ENCODE measurements at places on chromosomes 3 and 15.

GRCh38 chr3:156207802-156208685 lies 87.7 kb downstream of the KCNAB1 start:
- no peak for DNase-seq

DNA sequence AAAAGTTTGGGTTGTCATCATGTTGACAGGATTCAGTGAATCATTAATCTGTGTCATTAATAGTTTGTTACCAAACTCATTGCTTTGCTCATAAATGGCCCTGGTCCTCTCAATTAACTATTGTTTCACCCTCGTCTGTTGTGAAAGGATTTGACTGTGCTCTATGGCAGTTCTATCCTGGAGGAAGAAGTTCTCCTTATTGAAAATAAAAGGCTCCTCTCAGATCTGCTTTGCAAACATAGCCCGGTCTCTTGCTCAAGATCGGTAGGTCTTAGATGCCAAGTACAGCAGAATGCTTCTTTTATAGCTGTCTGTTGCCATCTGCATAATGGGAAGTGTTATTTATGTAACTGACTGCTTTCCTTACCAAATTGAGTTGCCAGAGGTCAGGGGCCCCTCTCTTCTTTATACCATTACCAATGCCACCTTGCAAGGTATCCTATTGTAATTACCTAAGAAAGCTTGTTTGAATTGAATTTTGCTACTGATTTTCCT lies 146.5 kb downstream of the EBLN2 start:
- DNase-seq, result no peak

- no peak for DNase-seq
Observed at GRCh38 chr3:31465999-31466398, 66.7 kb upstream of the STT3B start.

- no peak for DNase-seq
Observed at GRCh38 chr3:130659911-130660310, 86.7 kb downstream of the PIK3R4 start.

- DNase-seq, result no peak
Observed at GRCh38 chr3:109081746-109082510, 36.0 kb downstream of the MORC1 start.

DNA sequence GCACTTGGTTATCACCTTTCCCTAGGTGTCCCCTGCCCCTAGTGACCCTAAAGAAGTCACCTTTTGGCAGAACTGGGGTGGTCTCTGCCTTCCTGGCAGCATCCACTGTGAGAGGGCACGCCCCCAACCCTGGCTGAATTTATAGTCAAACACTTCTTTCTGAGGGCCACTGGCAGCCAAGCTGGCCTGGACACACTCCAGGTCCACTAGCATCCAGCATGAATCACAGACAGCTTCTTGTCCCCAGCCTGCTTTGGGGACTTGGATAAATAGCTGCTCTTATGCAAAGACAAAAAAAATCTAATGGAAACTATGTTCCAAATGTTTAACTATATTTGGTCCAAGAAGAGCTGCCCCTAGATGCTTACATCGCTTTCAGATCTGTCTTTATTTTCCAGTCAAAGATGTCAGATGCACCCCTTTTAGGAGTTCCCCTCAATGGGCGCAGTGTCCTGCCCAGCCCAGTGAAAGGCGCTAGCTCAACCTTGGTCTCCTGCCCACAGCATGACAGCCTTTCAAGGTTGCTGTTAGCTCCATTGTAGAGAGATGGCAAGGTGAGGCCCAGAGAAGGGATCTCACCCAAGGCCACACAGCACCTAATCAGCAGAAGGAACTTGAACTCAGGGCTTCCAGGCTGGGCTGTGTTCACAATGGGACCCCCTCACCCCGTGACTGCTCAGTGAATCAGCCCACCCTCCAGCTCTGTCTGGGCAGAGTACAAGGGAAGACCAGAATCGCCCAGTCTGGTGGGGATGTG lies 7.0 kb downstream of the RASL12 start:
- no peak for DNase-seq

Data from stimulated activated CD4-positive, alpha-beta T cell treated with anti-CD3 and anti-CD28 coated beads, Interleukin-1b, Interleukin-23, amount 100 ng/mL, for 1 hour (primary cell).